Gastrocnemius medialis (tissue), 4 donors: ENCODE measurements at places on chromosomes 2 and 18.

DNA sequence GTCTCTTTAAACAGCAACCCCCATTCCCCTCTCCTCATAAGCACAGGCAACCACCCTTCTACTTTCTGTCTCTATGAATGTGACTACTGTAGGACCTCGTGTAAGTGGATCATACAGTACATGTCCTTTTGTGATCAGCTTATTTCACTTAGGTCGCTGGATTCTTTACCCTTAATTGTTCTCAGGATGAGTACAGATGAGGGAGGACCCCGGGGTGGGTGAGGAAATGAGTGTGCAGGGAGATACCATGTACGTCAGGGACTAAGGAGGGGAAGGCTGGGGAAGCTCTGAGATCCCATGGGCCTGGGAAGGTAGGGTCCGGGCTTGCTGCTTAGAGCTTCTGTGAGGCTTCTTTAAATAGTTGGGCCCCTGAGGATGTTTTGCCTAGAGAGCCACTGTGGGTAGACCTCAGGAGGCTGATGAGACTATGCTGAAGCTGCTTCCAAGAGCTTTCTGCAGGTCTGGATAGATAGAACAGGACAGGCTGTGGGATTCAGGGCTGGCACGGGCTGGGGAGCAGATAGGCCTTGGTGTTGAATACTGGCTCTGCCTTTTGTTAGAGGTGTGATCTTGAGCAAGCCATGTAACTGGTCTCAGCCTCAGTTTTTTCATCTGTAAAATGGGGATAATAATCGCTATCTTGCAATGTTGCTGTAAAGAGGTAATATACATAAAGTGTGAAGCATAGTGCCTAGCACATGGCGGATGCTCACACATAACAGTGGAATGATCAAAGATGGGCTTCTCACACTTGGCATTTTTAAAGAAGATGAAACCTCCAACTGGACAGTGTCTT, 155.3 kb downstream of the PRKCE start:
- no peaks in the 10 kb centered on the region for H3K36me3 ChIP-seq
- no peak overlapping the region for H3K4me3 ChIP-seq
- no peaks in the 10 kb centered on the region for H3K27me3 ChIP-seq
- DNase-seq: no peak

GRCh38 chr2:77664491-77664890, 142.3 kb upstream of the LRRTM4 start:
- no peak overlapping the region for H3K27ac ChIP-seq
- no peaks in the 10 kb centered on the region for H3K36me3 ChIP-seq
- H3K4me1 ChIP-seq: no peaks in the 10 kb centered on the region
- no peak for DNase-seq
- no peaks in the 10 kb centered on the region for H3K27me3 ChIP-seq

- H3K36me3 ChIP-seq: no peaks in the 10 kb centered on the region
- peaks cover 16% of the 10 kb centered on the region for H3K4me1 ChIP-seq
- H3K27me3 ChIP-seq: no peaks in the 10 kb centered on the region
- no peak overlapping the region for H3K4me3 ChIP-seq
- H3K27ac ChIP-seq: no peak overlapping the region
Measured at GRCh38 chr2:231701456-231702373, 6.6 kb upstream of the PTMA start.

- no peak for DNase-seq
- no peak overlapping the region for H3K4me3 ChIP-seq
- H3K27me3 ChIP-seq: no peaks in the 10 kb centered on the region
- H3K4me1 ChIP-seq: no peaks in the 10 kb centered on the region
- no peak overlapping the region for H3K27ac ChIP-seq
Measured at GRCh38 chr18:27130065-27130630, 55.0 kb downstream of the CHST9 start.
